CD4-positive, alpha-beta memory T cell (primary cell): ENCODE measurements at places on chromosomes 6 and 20.

GRCh38 chr20:33676121-33676520 lies 1.9 kb upstream of the NECAB3 start:
- no peak for DNase-seq

DNA sequence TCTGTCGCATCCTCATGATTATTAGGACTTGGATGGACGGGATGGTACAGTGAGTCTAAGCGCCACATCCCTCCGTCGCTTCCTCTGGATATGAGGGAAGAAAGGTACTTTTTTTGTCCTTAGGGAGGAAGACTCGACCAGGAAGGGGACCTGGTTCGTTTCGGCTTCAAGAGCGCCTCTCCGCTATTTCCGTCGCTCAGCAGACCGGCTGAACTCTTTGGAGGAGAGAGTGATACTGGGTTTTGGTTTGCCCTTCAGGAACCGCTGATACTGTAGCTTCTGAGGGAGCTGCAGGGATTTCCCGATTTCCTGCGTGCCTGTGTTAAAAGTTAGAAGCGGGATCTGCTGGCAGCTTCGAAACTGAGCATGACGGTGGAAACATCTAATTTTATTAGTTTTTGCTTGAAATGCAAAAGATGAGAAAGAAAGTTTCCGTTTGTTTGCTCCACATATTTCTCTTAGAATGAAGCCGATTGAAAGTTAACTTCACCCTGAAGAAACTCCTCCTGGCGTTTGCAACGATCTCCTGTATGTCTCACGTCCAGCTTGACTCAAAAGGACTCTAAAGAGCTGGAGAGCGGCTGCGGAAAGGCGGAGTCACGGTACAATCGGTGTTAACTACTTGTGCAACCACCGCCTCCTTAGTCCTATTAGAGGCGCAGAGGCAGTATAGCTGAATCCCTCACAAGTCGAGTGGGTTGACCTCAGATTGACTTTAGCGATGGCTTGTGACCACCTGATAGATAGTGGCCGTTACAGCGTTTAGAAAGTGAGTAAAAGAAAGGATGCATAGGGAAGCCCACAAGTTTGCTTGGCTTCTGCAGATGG lies 129.4 kb downstream of the TRIM27 start:
- no peak for DNase-seq

- DNase-seq, result no peak
These were observed 17.0 kb upstream of the PXDC1 start for GRCh38 chr6:3768502-3768901.

DNA sequence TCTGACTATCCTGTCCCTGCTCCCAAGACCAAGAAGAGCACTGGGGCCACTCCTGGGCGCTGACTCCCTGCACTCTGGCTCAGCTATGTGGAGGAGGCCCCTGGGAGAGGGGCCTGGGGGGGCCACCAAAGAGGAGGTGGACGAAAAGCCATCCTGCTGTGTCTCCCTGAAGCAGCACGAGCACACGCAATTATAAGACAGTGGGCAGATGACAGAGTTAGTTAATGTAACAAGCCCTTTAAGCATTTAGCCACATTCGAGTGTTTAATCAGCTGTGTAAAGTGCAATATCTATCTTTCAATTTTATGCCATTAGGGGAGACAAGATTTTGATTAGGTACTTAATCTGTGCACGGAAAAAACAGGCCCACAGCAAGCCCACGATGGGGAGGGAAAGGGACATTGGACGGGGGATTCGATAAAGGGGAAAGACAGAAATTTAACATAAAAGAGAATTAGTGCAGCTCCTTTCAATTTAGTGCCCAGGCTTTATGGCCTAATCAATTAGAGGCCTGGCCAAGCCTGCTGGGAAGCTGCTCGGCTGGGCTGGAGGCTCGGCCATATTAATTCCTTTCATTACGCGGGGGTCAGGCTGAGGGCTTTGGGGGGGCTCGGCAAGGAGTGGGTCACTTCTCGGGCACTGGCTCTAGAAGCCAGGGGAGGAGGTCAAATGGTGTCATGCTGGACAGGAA lies 286.2 kb downstream of the DHX35 start:
- DNase-seq, result no peak
